Stimulated activated CD4-positive, alpha-beta T cell treated with anti-CD3 and anti-CD28 coated beads, Interleukin-1b, Interleukin-23, amount 100 ng/mL, for 1 hour (primary cell): ENCODE measurements at places on chromosomes 5 and 9.

DNA sequence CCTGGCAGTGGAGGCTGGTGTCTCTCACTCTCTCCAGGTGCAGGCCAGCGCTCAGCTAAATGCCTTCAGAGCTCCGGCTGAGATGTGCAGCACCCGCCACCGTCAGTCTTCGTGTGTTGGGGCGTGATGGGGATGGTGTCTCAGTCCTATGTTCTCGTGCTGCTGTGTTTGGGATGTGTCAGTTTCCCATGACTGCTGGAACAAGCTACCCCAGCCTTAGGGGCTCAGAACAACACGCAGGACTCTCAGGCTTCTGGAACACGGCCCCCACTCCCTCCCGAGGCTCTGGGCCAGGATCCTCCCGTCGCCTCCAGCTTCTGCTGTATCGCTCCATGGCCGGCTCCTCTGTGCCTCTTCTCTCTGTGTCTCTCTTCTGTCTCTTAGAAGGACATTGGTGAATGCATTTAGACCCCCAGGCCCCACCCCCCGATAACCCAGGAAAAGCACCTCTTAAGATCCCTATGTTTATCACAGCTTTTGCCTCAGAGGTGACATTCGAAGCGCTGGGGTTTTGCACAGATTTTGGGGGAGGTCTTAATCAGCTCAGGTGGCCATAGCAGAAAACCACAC lies 9.6 kb upstream of the CEP72 start:
- no peak for DNase-seq

DNA sequence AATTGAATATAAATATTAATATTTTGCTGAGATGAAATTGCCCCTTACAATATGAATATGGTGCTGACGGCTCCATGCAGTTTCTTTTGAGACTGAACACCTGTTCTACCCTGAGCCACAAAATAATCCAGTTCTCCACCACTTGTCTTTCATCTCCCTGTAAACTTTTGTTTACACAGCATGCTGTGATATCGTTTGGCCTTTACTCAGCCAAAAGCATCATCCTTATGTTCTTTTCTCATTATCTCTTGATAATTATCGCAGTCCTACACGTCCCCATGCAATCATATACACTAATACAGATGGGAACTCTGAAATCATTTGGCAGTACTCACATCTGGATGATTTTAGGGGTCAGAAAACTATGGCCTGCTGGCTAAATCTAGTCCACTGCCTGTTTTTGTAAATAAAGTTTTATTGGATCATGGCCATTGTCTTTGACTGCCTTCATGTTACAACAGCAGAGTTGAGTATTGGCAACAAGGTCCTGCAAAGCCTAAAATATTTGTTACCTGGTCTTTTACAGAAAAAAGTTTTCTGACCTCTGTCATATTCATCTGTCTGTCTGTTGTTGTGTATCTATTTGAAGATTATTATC lies 53.3 kb downstream of the AOPEP start:
- DNase-seq = no peak

DNA sequence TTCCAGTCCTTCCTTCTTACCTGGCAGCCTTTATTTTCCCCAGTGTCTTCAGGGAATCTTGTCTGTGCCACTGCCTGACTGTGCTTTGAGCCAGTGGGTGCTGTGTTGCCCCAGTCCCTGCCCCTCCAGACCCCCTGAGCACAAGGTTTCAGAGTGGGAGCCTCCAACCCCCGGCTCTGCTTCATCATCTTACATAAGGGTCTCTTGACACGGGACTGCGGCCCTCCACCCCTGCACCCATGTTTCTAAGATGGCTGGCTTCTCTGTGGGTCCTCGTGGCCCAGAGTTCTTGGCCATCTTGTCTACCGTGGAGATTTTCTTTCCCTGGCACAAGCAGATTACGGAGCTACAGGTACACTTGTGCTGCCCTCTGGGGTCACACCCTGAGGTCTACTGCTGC lies 194.1 kb downstream of the CACNA1B start:
- DNase-seq = no peak

DNA sequence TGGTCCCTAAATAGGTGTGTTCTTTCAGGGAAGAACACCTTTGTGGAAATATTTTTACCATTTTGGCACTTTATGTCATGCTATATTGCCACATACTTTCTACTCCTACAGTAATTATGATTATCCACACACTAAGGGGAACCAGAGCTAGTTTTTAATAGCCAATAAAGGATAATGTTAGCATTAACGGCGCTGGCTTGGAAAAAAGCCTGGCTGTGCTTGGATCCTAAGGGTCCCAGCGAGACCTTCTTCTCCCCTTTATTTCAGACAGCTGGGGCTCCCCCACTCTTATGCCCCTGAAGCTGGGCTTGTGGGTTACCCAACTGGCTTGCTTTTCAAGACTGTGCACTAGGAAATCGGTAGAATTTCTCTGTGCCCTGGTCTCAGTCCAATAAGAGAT lies 158.5 kb upstream of the NFIL3 start:
- no peak for DNase-seq

DNA sequence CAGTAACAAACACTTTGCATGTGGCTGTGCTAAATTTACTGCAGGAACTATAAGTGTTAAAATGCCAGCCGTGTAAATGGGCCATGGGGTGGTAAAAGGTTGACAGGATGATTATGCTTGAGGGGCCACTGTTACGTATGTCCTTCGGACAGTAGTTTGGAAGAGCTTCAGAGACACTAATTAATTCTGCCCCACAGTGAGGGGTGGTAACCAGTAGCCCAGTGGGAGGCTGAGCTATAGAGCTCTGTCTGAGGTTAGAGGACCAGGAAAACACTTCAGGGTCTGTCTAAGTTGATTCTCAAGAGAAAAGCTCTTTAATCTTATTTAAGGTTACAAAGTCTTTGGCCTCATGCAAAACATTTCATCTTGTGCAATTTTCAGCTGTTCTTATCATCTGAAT lies 176.6 kb downstream of the DMRTA1 start:
- no peak for DNase-seq

GRCh38 chr5:107612541-107612940 lies 58.2 kb downstream of the EFNA5 start:
- no peak for DNase-seq

- DNase-seq = no peak
These were observed 70.8 kb upstream of the CHD1 start for GRCh38 chr5:98999631-99000030.

GRCh38 chr5:143533978-143534760 lies 130.7 kb upstream of the NR3C1 start:
- no peak for DNase-seq

DNA sequence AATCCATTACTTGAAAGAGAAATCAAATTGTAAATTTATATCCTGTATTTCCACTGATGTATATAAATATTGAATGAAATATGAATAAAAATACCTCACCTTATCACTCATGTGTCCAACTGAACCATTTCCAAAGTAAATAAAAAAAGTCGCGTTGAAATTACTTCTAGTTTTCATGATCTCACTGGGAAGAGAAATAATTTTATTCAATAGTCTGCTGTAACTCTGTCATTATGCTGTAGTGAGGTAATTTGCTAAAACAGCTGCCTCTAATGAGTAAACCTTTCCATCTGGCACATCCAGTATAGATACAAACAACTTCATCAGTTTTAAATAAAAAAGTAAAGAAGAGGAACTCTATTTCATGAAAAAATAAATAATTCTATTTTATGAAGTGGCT lies 611.5 kb downstream of the ZNF608 start:
- no peak for DNase-seq

DNA sequence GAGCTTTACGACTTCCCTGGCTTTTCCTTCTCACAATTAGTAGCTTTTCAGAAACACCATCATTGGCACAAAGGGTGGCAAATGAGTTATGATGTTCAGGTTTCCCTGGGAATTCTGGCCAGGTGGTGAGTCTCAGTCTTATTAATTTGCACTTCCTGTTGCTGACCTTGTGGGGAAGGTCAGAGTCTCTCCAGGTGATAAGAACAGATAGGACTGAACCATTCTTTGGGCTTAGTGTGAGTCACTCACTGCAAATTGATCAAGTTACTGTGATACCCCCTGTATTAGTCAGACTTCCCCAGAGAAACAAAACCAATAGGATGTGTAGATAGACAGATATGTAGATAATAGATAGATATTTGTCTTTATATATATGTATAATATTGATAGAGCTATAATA lies 53.8 kb upstream of the RANBP3L start:
- no peak for DNase-seq

GRCh38 chr9:122372856-122373845 lies 2.3 kb downstream of the PTGS1 start:
- DNase-seq = no peak

DNA sequence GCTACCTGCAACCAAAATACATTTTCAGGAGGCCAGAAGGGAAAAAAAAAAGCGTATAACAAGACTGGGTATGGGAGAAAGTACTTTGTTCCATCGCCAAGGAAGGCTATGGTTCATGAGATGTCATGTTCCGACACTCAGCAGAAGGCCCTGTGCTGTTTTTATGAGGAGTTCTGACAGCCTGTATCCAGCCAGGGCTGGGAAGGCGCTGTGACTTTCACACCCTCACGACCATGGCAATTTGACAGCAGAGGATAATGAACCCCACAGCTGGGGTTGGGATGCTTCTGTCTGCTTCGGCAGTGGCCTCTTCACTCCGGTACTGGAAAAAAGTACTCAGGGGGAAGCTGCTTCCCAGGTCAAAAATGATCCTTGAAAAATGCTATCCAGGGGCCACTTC lies 154.4 kb downstream of the PRELID2 start:
- DNase-seq = no peak

GRCh38 chr5:175690025-175690424 lies 32.2 kb downstream of the HRH2 start:
- no peak for DNase-seq

- no peak for DNase-seq
These were observed 576 bp downstream of the CHD1 start for GRCh38 chr5:98927989-98928872.

- DNase-seq = no peak
These were observed 116.7 kb downstream of the ADAMTS2 start for GRCh38 chr5:179228341-179229121.

DNA sequence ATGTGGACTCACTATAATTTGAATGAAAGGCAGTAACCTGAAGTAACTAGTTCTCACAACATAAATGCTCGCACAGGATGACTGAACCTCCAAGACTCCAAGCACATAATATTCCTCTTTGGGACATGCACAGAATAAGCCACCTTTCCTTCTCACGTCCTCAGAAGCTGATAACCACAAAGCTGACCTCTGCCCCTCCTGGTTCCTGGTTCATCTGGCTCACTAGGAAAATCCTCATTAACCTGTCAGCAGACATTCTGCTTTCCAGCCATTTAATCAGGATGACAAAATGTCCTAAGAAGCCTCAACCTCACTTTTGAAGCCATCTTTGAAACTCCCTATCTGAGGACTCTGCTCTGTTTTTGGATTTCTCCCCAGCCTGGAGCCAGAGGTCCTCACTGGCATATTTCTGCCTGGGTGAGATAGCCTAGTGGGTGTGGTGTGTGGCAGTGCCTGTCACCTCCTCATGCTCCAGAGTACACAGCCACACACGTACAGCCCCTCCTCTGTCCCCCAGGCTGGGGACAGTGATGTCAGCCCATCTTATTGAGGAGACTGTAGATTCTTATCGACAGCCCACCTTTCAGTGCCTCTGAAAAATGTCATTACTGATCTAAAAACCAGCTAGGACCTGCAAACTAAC lies 10.3 kb downstream of the ANKH start:
- no peak for DNase-seq

DNA sequence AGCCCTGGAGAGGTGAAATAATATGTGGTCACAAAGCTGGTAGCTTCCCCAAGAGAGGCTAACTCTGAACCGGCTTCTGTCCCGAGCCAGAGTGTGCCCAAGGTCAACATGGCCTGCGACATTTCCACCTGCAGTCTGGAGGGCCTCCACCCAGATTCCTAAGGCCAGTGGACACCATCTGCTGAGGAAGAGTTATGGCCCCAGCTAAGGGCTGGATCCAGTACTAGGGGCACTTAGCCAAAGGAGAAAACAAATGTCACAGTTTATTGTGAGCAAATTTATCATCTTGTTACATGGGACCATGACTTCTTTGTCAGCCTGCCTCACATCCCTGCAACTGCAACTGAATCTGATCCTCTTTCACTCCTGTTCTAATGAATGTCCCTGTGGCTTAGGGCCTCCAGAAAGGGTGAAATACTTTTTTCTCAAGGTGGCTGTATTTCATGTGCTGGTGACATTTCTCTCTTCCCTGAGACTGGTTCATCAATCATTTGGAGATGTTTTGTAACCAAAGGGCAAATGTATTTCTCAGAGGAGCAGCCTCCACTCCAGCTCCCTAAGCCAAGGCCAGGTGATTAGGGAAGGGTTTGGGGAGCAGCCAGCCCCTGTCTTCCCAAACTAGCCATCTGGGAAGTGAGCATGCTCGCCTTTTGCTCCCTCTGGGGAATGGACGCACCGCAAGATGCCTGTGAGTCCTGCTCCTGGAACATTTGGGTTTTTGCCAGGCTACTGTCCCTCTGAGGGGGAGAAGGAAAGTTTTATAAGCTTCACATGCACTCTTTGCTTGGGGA lies 148.3 kb downstream of the CMYA5 start:
- no peak for DNase-seq

DNA sequence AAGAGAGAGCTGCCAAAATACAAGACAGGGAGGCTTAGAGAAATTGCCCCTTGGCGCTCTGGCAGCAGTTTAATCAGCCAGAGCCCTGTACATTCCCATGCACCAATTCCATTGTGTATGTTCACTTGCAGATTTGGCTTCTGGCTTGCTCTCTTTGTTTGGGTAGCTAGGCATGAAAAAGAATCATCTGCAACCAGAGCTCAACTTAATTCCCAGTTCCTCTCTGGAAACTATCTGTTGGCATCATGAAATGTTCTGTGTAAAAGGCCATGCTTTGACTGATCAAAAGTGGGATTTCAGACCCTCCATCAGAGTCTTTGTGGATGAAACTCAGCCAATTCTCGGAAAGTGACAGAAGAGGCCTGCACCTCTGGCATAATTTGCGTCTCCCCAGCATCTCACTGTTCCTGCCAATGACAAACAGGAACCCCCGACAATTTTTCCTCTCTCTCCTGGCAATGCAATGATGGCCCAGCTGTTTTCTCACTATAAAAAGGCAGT lies 53.8 kb upstream of the RAD23B start:
- no peak for DNase-seq

DNA sequence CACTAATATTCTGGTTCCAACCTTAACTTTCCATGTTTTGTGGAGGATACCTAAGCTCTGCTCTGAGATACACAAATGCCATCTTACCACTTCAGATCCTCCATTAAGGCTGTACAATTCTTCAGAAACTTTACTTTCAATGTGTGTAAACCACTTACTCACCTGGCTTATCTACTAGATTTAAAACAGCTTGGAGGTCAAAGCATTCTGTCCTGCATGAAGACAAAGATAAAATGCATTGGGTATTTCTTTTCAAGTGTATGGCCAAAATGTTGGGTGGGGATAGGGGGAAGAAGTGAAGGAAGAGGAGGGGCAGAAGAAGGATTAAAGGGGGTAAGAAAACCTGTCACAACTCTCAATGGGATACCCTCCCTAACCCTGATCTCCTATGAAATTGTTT lies 939 bp downstream of the GOLGA1 start:
- no peak for DNase-seq

DNA sequence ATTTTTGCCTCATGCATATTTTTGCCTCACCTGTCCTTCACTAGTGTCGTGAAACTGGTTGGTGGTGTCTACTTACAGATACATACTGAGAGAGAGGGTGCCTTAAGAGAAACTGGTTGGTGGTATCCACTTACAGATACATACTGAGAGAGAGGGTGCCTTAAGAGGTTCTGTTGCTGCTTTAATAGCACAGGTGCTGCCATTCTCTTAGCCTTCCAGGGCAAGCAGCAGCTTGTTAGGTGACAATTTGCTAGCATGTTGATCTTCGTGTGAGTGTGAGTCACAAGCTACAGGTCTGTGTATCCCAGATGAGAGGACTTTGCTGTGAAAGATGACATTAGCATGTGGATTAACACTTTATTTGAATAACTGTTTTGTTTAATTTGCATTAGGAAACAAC lies 1.4 kb downstream of the PTTG1 start:
- DNase-seq = no peak
